ENCODE measurements at places on chromosomes 4 and X. TPM values are rescaled to one million over a fixed set of nuclear protein-coding genes. Genes with fewer than 3 reads are reported as not detected.

- H3K4me1 ChIP-seq: no peaks in the 10 kb centered on the region
- no peak overlapping the region for H3K27ac ChIP-seq
- H3K27me3 ChIP-seq: no peaks in the 10 kb centered on the region
- no peak overlapping the region for H3K4me3 ChIP-seq
- no peak for DNase-seq
Measured at GRCh38 chr4:156538651-156539257, 432.8 kb downstream of the PDGFC start.

DNA sequence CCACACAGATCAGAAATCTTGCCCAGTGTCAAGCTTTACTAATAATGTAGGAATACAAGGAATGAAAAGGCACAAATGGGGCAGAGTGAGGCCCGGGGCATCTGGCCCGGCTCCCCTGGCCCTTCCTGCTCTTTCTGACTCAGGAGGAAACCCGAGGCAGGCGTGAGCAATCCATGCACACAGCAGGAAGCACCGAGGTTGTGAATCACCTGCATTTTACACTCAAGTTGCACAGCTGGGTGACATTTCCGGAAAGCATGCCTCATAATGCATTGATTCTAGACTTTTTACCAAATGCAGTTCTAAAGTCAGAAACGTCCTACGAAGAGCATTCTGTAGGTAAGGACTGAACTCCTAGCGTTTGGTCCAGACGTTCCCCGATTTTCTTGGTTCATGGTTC lies 38.9 kb downstream of the PRIMPOL start:
- no peaks in the 10 kb centered on the region for H3K27me3 ChIP-seq
- no peak for DNase-seq
- no peak overlapping the region for H3K27ac ChIP-seq
- no peak overlapping the region for H3K4me3 ChIP-seq
- no peaks in the 10 kb centered on the region for H3K4me1 ChIP-seq

DNA sequence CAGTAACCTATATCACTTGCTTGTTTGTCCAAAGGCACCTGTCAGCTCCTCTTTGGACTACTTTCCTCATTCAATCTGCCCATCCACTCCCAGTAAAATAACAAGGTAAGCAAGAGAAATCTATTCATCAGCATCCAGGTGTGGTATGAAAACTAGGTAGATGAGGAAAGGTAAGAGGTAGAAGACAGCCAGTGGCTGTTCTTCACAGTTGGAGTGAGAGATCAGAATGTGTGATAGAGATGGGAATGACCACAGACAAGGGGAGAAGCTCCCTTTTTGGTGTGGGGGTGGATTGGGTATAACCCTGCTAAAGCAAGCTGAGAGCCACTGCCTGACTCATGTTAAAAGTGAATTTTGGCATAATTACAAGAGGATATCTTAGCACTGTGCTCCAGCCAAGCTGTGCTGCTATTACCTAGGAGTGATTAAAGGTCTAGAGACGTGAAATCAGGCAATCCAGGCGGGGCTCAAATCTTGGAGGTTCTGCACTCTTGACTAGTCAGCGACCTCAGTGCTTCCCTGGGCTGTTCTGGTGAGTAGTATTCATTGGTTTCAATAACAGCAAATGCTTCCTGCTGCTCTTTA lies 28.1 kb upstream of the RASL11B start:
- H3K27me3 ChIP-seq: no peaks in the 10 kb centered on the region
- peaks cover 17% of the 10 kb centered on the region for H3K4me1 ChIP-seq
- H3K27ac ChIP-seq: no peak overlapping the region

GRCh38 chr4:86032476-86033022 lies 327.3 kb downstream of the MAPK10 start:
- H3K4me1 ChIP-seq: no peaks in the 10 kb centered on the region
- DNase-seq: no peak
- no peaks in the 10 kb centered on the region for H3K36me3 ChIP-seq
- H3K27ac ChIP-seq: no peak overlapping the region
- H3K4me3 ChIP-seq: no peak overlapping the region

DNA sequence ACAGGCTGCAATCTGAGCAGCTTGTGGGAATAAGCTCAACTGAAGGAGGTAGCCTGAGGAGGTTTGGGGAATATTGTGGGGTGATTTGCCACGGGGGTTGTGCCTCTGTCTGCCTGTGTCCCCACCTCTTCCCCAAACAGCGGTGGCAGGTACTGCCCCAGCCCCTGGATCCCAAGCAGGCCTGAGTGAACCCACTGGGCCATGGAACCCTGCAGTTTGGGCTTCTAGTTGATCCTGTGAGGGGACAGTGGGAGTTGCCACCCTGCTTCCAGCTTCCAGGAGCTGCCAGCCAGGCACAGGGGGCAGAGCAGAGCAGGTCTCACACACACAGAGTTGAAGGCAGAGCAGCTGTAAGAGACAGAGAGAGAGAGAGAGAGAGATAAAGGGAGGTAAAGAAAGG lies 97.4 kb downstream of the PJA1 start:
- H3K27me3 ChIP-seq: no peaks in the 10 kb centered on the region
- DNase-seq: no peak
- no peaks in the 10 kb centered on the region for H3K4me1 ChIP-seq
- no peak overlapping the region for H3K4me3 ChIP-seq

- H3K36me3 ChIP-seq: no peaks in the 10 kb centered on the region
- no peak overlapping the region for H3K4me3 ChIP-seq
- H3K4me1 ChIP-seq: no peaks in the 10 kb centered on the region
- no peak overlapping the region for H3K27ac ChIP-seq
- no peaks in the 10 kb centered on the region for H3K27me3 ChIP-seq
Measured at GRCh38 chr4:55491486-55491885, 55.2 kb downstream of the CLOCK start.

DNA sequence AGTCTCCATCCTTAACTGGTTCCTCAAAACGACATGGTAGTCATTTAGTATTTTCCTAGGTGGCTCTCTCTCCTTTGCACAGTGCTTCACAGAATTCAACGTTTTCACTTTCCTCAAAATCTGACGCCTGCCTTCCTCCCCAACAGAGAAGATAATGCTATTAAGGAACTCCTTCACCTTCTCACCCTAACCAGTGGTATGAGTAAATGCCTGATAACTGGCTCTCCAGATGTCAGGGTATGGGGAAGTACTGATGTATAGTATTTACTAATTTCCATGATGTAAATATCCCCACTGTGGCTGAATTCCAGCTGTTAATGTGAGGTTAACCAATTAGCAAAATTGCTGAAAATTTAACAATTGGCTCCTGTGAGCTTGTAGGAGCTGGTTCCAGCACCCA lies 28.8 kb upstream of the NSUN7 start:
- H3K4me1 ChIP-seq: peaks cover 23% of the 10 kb centered on the region
- no peak overlapping the region for H3K4me3 ChIP-seq
- H3K27me3 ChIP-seq: no peaks in the 10 kb centered on the region
- no peak for DNase-seq
- H3K36me3 ChIP-seq: no peaks in the 10 kb centered on the region
- H3K27ac ChIP-seq: no peak overlapping the region

DNA sequence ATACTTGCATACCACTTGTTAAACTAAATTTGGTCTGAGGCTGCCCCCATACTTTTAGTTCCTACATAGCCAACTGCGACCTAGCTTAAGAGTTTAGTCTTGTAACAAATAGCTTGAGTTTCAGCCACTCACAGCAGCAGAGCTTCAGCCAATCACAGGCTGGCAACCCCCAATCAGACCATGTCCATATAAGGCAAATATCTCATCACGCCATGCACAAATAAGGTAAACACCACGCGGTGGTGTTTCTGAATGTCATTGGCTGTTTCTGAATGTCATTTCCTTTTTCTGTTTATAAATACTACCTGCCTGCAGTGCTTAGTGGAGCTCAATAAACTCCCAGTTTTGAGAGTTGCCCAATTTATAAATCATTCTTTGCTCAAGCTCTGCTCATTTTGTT lies 143.1 kb upstream of the MAD2L1 start:
- H3K4me1 ChIP-seq: no peaks in the 10 kb centered on the region
- H3K36me3 ChIP-seq: no peaks in the 10 kb centered on the region
- no peaks in the 10 kb centered on the region for H3K27me3 ChIP-seq
- H3K4me3 ChIP-seq: no peak overlapping the region

DNA sequence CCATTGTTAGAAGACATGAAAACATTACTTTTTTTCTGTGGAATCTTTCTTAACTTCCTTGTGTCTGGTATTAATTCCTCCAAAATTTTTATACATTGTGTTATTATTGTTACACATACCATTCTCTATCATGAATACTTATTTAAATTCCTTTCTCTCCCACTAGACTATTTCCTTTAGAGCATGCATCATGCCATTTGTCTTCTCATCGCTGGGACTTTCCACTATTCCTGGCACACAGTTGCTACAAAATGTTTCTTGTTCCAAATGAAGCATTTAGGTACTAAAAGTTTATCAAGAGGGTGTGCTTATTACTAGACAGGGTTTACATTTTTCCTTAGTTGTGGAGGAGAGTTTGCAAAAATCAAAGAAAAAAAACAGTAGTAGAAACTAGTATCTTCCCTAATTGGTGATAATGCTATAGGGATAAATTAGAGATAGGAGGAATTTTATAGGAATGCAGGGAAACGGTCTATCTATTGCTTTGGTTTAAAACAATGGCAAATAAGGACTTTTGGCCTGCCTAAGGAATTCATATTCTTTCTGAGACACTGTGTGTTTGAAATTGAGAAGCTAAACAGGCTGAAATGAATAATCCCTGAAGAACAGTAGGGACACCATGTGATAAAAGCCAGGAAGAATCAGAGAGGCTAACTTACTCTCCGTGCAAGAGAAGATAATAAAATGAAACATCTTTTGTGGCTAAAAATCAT lies 187.5 kb upstream of the TBC1D9 start:
- no peaks in the 10 kb centered on the region for H3K27me3 ChIP-seq
- H3K36me3 ChIP-seq: no peaks in the 10 kb centered on the region
- H3K4me3 ChIP-seq: no peak overlapping the region
- no peaks in the 10 kb centered on the region for H3K4me1 ChIP-seq
- no peak for DNase-seq

DNA sequence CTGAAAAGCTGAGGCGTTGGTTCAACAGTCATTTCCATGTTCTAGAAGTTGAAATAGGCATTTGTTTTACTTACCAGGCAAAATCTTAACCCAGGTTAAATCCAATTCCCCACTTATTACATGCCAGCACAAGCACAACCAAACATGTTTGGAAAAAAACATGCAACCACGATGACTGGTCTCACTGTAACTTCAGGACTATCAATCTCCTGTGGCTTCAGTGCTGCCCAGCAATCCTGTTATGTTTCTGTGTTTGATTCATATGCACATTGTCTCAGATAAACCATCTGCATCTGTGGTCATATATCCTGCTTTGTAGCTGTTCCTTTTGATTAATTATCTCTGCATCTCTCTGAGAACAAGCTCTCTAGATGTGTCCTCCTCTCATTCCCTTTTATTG lies 28.3 kb downstream of the PRDM8 start:
- no peaks in the 10 kb centered on the region for H3K4me1 ChIP-seq
- H3K4me3 ChIP-seq: no peak overlapping the region
- no peaks in the 10 kb centered on the region for H3K36me3 ChIP-seq

DNA sequence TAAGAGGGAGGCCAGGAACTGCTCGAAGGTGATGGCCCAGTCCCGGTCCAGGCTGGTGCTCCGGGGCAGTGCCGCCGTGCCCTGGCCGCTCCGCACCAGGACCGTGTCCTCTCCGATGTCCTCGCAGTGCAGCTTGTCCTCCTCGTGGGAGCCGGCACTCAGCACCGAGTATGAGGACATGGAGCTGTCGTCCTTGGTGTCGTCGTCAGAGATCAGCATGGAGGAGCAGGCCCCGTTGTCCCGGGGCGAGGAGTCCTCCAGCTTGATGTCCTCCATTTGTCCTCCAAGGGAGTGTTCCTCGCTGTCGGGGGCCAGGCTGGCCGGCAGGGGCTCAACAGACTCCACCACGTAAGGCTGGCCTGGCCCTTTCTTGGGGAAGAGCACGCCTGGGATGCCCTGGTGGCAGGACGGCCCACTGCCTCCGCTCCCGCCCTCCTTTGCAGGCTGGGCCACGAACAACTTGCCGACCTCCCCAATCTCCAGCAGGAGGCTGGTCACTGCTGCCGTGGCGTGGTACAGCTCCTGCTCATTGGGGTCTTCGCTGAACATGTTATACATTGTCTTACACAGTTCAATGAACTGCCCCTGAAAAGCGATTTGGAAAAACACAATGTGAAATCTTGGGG lies 53.7 kb upstream of the UCP1 start:
- H3K27ac ChIP-seq: no peak overlapping the region
- no peak overlapping the region for H3K4me3 ChIP-seq

DNA sequence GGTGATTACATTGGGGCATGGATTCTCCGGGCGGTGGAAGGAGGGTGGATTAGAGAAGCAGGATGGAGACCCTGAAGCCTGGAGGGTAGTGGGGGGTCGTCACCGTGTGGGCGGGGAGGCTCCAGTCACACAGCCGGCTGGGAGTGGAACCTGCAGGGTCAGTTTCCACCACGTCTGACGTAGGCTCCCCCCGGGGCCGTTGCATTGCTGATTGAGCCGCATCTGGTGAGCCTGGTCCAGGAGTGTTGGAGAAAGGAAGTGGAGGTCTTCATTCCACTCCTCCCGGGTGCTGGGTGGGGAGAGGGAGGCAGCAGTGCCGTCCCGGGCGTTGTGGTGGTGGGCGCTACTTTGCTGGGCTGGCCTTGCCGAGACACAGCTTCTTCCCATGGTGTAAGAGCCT lies 28.1 kb downstream of the TBC1D14 start:
- no peaks in the 10 kb centered on the region for H3K27me3 ChIP-seq
- no peak overlapping the region for H3K4me3 ChIP-seq
- no peak for DNase-seq
- peak overlapping the region; percentile 45 for H3K27ac ChIP-seq

DNA sequence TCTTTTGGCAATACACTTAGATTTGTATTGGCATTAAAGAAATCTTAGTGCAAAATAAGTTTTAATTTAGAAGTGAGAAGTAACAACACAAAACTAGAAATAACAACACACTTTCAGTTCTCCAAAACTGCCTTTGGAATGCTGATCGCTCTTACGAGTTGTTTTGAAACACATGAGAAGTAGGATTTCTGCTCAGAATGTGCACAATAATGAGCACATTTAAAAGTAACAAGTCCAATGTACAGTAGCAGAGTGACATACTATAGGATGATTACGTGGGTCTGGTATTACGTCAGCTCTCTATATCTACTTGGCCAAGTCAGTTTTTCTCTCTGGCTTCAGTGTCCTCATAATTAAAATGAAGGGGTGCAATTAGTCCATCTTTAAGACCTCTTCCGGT lies 164.8 kb downstream of the CHM start:
- no peaks in the 10 kb centered on the region for H3K36me3 ChIP-seq
- no peak for DNase-seq
- no peaks in the 10 kb centered on the region for H3K4me1 ChIP-seq
- H3K27ac ChIP-seq: no peak overlapping the region
- H3K27me3 ChIP-seq: no peaks in the 10 kb centered on the region

GRCh38 chr4:15771216-15772058 lies 6.7 kb upstream of the CD38 start:
- no peaks in the 10 kb centered on the region for H3K4me1 ChIP-seq
- no peak overlapping the region for H3K4me3 ChIP-seq
- no peak overlapping the region for H3K27ac ChIP-seq
- H3K36me3 ChIP-seq: no peaks in the 10 kb centered on the region

FOXR2 gene
- not detected for total RNA-seq

UFSP2 gene
- 17.4 TPM for total RNA-seq

EDA2R gene
- not detected for total RNA-seq

PSMD10 gene
- total RNA-seq: 41.1 TPM

GYG2 gene
- total RNA-seq: 44.0 TPM

LUZP4 gene
- total RNA-seq: not detected

XPNPEP2 gene
- total RNA-seq: 0.32 TPM
